ENCODE measurements at places on chromosomes 6 and 20.

DNA sequence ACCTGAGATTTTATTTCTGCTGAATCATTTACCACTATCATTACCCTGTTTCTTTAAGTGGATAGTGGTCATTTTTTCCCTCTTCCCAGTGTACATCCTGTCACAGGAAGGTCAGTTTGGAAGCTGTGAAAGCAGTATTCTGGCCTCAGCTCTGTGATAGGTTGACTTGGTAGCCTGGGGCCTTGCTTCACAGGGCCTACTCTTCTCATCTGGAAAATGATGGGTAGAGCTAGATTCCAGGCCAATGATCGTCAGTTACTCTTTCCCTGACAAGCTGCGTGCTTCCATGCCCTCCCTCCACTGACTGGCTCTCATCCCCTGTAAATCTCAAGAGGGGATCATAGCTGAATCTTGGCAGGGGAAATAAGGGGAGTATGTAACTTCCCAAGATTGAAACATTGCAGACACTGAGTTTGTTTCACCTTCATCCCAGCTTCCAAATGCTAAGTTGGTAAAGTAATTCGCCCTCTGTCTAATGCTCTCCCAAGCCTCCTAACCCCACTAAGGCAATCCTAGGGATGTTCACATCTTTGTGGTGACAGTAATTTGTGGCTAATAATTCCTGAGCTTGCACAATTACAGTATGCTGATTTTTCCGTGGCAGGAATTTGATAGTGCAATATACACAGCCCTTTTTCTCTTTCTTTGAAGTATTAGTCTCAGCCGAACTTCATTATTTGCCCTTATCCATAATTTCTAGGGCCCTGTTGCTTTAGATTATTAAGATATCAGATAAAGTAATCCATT lies 51.2 kb downstream of the VAPB start:
- DNase-seq = no peak

- no peak for DNase-seq
Observed at GRCh38 chr6:15150207-15150606, 95.7 kb upstream of the JARID2 start.

DNA sequence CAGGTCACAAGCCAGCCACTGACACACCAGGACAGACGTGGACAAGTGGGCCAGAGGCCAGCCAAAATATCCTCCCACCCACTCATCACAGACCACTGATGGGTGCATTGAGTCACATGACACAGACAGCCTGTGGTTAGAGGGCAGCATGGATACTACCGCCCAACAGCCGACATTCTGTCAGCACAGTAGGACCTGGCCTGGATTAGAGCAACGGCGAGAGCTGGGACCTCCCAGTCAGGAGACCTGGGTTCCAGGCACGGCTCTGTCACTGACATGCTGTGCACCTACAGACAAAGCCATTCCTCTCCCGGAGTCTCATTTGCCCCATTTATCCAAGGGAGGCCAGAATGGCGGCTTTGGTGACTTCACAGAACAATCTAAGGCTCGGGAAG lies 8.0 kb downstream of the ZNF335 start:
- no peak for DNase-seq

DNA sequence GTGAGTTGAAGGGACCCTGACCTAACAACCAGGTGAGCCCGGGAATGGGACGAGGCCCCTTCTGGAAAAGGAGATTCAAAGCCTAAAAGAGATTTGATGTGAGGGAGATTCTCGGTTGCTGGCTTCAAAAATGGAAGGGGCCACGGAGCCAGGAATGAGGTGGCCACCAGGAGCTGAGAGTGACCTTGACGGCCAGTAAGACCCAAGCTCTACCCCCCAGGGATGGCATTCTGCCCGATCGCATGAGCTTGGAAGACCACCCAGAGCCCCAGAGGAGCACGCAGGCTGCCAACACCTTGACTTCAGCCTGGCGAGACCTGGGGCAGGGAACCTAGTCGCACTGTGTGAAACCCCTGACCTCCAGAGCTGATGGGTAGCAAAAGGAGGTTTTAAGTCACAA lies 163.9 kb downstream of the BMP7 start:
- no peak for DNase-seq

- no peak for DNase-seq
Observed at GRCh38 chr20:16418616-16419015, 154.6 kb downstream of the KIF16B start.

DNA sequence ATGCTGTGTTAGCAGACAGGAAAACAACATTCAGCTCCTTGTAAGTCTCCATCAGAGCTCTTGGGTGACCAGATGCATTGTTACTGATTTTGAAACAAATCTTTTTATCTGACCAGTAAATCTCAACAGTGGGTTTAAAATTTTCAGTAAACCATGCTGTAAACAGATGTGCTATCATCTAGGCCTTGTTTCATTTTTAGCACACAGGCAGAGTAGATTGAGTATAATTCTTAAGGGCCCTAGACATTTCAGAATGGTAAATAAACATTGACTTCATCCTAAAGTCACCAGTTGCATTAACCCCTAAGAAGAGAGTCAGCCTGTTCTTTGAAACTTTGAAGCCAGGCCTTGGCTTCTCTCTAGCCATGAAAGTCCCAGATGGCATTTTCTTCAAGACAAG lies 237.2 kb upstream of the BMP2 start:
- no peak for DNase-seq

DNA sequence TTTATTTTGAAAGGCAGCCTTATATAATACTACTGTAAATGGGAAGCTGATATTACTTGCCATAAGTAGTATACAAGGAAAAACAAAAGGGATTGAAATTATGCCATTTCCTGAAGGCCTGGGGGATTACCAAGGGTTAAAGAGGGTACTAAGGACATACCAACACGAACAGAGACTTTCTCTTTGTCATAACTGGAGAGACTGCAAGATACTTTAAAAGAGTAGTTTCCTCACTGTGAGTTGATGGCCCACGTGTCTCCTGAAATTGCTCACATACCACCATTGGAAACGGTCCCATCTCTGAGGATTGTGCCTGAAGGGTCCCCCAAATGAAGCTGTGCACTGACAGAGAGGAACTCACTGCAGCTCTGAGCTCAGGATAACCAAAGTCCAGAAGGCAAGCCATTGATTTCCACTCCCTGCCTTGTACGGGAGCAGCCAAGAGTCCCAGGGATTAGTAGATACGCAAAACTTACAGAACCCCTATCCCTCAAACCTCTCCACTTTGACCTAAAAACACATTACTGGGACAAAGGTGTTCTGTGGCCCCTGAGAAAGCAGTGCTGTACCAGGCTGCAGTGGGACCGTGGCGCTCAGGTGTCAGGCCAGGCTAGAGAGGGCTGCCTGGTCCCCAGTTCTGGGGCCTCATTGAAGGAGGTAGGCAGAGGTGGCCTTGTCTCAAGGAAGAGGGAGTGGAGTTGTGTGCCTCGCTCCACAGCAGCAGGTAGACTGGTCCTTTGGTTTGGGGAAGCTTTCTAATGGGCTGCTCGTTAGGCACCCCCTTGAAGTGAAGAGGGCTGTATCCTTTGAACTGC lies 15.2 kb downstream of the PSMG4 start:
- no peak for DNase-seq

DNA sequence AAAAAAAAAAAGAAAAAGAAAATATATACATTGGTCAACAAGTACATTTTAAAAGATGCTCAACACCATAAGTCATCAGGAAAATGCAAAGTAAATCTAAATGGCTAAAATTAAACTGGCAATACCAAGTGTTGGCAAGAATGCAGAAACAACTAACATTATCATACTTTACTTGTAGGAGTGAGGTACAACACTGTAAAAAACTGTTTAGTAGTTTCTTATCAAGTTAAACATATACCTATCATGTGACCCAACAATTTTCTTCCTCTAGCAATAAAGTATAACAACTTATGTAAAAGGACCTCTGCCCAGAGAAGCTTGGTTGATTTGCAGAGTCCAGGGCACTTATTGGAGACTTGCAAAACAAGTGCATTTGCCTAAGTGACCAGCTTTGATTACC lies 40.4 kb downstream of the LMBRD1 start:
- no peak for DNase-seq

DNA sequence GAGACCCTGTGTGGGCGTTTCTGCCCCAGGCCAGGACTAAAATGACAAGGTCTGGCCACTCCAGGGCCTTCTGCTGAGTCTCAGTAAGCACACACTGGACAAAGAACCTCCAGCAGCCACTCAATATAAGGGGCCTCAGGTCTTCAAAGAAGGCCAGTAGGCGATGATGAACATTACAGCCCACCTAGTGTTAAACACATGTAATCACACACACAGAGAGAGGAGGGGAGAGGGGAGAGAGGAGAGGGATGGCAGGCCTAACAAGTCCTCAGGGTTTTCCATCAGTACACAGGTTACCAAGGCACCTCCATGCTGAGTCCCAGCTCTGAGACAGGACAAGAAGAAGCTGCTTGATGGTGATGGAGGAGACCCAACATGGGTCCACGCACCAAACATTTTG lies 325.6 kb downstream of the PTPRT start:
- DNase-seq = no peak

- DNase-seq = no peak
Observed at GRCh38 chr6:67736161-67736560, 898.9 kb upstream of the ADGRB3 start.

DNA sequence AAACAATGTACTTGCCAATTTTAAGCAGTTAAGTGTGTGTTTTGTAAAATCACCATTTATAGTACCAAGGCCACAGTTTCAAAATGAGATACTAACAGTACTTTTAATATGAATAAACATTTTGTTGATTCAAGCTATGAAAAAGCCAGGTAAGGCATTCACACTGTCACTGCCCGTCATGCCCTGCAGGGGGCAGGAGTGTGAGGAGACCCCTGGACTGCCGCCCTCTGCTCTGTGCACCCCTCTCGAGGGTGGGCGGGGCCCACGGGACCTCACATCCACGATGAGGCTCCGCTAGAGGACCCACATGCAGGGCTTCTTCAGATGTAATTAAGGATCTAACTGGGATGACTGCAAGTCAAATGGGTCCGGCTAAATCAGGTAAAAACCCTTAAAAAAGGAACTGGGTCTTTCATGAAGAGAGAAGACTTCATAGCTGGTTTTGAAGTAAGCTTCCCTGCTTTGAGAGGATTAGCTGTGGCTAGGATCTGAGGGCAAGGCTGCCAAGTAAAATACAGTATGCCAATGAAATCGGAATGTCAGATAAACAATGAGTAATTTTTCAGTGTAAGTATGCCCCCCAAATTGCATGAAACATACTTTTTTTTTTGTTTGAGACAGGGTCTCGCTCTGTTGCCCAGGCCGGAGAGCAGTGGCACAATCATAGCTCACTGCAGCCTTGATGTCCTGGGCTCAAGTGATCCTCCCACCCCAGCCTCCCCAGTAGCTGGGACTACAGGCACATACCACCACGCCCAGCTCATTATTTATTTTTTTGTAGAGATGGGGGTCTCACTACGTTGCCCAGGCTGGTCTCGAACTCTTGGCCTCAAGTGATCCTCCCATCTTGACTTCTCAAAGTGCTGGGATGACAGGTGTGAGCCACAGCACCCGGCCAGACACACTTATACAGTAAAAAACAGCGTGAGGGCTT lies 18.7 kb downstream of the DIDO1 start:
- DNase-seq = no peak

DNA sequence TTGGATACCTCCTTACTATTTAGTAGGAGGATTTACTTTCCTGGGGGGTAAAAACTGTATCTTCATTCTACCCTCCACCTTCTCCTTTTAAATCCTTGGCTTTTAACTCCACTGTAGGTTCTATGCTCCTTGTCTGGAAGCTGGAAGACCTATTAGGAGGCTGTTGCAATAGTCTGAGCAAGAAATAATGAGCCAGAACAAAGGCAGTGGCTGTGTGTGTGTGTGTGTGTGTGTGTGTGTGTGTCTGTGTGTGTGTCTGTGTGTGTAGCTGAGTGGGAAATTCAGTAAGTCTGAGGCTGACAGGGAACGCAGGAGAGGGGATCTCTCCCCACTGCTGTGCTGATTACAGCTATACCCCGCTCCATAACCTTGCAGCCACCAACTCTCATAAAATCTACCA lies 35.8 kb downstream of the HTR1E start:
- DNase-seq = no peak

- DNase-seq = no peak
Observed at GRCh38 chr20:10733122-10733521, 59.3 kb upstream of the JAG1 start.

DNA sequence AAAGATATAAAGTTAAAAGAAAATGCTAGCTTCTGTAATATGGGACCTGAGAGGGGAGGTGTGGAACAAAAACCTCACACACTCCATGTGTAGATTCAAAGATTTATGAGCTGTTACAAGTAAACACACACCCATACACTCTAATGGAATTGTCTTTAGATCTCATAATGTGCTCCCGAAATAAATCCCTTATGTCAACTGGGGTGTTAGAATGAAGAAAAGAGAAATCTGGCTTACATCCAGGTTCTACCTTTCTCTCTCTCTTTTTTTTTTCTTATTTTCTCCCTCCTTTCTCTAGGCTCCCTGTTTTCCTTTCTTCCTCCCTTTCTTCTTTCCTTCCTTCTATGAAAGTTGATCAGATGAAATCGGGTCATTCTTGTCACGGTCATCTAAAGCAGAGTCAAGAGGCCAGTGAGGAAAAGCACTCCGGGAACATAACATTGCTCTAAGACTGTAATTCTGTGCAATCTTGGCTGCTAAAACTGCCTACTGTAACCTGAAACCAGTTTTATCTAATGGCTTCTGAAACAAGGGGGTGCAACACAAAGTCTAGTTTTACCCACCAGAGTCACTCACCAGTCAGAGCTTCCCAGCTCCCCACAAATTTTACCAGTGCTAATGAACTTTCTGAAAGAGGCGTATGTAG lies 68.3 kb upstream of the BTBD3 start:
- DNase-seq = peak; percentile 6

Measured in renal cortex interstitium (tissue), 15 donors.